ENCODE measurements at places on chromosomes 6 and 20. TPM values are rescaled to one million over a fixed set of nuclear protein-coding genes. Genes with fewer than 3 reads are reported as not detected.

DLK2 gene
- total RNA-seq: 1.2 TPM

DTNBP1 gene
- 23.1 TPM for total RNA-seq

KCNQ5 gene
- 9.4 TPM for total RNA-seq

FITM2 gene
- total RNA-seq: 8.1 TPM

BLOC1S5 gene
- 24.7 TPM for total RNA-seq

TFEB gene
- total RNA-seq: 10.8 TPM

PHACTR3 gene
- total RNA-seq: not detected

MCHR2 gene
- not detected for total RNA-seq

PGC gene
- not detected for total RNA-seq

MOCS1 gene
- total RNA-seq: 3.1 TPM

NHLRC1 gene
- total RNA-seq: 2.1 TPM

PIM1 gene
- total RNA-seq: 79.3 TPM

HLA-DMA gene
- 38.7 TPM for total RNA-seq

FLRT3 gene
- total RNA-seq: not detected

OR12D3 gene
- not detected for total RNA-seq

C6orf141 gene
- not detected for total RNA-seq

MEP1A gene
- total RNA-seq: not detected

PARD6B gene
- total RNA-seq: 9.4 TPM

EYS gene
- total RNA-seq: not detected

MLN gene
- not detected for total RNA-seq

FAM162B gene
- total RNA-seq: not detected

OTOR gene
- not detected for total RNA-seq

PDE10A gene
- not detected for total RNA-seq

PFDN4 gene
- total RNA-seq: 23.8 TPM

RSPO3 gene
- not detected for total RNA-seq

OXT gene
- 2.6 TPM for total RNA-seq

YWHAB gene
- 221 TPM for total RNA-seq

CCDC170 gene
- not detected for total RNA-seq

TNFAIP3 gene
- 114 TPM for total RNA-seq

C20orf141 gene
- not detected for total RNA-seq

THBD gene
- 0.13 TPM for total RNA-seq
